Stimulated activated CD8-positive, alpha-beta memory T cell treated with anti-CD3 and anti-CD28 coated beads, Interleukin-12 subunit alpha, Interleukin-12 subunit beta, amount 100 ng/mL, for 1 hour (primary cell): ENCODE measurements at places on chromosomes 1 and 21.

GRCh38 chr1:115277276-115277675 lies 60.8 kb downstream of the NGF start:
- DNase-seq = no peak

- DNase-seq = no peak
Measured at GRCh38 chr1:204684571-204685235, 835 bp downstream of the LRRN2 start.

- no peak for DNase-seq
Measured at GRCh38 chr1:245915406-245915805, 591.7 kb downstream of the SMYD3 start.

- no peak for DNase-seq
Measured at GRCh38 chr1:87278825-87279535, 49.7 kb upstream of the LMO4 start.

- no peak for DNase-seq
Measured at GRCh38 chr21:23455676-23456075, 2151.6 kb downstream of the MRPL39 start.

- no peak for DNase-seq
Measured at GRCh38 chr1:80083892-80084291, 1077.4 kb upstream of the ADGRL4 start.

GRCh38 chr1:160410406-160411005 lies 10.1 kb downstream of the VANGL2 start:
- DNase-seq = no peak

DNA sequence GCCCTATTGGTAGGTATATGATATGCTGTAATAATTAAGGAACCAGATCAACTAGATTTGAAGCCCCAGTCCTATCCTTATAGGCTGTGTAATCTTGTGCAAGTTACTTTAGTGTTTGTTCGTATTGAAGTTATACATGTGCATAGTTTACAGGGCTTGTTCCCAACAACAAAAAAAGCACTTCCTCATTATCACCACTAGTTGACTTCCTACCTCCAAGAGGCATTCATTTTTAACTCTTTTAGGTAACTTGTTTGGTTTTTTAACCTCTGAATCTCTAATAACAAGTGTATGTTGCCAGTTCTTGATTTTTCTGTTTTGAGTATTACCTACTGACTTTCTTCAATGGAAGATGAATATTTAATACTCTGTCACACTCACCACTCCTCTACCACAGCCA lies 71.9 kb downstream of the ST3GAL3 start:
- DNase-seq = no peak

DNA sequence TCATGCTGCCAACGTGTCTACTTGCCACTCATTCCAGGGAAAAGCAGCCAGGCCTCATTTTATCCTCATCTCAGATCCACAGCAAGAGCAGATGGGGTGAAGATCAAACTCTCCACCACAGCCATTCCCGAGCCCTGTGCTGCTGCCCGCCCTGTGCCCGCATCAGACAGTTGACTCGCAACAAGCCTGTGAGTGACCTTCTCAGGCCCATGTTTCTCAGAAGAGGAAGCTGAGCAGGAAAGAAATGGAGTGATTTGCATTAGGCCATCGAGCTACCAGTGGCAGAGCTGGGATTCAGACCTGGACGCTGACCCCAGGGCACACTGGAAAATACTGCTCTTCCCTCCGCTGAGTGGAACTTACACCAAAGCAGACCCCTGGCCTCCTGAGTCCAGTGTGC lies 1.2 kb downstream of the CNR2 start:
- DNase-seq = no peak

DNA sequence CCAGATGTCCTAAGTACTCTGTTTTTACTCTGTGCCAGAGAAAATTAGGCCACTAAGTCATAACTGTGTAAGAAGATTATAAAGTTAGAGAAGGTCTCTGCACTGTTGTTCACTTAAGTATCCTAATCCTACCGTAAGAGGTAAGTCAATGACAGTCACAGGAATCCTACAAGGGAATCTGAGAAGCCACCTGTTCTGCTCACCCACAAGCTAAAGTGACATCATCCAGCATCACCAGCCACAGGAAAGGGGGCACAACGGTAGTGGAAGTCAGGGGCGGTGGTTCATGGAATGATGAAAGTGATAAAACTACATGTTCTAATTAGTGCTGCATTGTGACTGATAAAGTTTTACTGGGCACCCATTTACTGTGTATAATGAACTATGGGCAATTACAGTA lies 92.7 kb downstream of the PLD5 start:
- DNase-seq = no peak

DNA sequence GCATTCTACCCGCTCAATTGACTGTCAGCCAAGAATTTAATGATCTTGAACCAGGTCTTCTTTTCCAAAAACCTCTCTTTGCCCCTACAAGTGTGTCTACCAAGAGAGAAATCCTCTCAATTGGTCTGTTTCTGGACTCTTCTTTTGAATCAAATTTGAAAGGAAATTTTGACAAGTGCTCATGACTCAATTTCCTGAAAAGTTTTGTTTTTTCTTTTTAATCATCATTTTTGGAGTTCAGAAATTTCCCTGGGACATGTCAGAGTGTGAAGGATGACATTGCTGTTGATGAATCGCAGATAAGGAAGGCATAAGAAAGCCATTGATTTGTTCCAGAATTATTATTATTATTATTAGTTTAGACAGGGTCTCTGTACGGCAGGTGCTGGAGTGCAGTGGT lies 88.2 kb upstream of the AKT3 start:
- DNase-seq = no peak

DNA sequence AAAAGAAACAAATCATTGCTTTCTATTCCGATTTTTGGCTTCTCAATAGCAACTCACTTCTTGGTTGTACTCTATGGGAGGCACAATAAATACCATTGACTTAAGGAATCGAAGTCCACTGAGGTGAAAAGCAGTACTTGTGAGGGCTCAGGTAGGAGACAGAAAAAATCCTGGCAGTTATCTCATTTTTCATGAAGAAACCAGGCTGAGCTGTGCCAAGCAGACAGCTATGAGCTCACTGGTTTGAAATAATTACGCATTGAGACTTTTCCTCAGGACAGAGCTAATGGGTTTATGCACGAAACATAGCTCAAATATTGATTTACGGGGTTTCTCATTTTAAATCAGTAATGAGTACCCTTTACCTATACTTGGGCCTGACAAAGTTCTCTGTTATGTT lies 18.5 kb downstream of the COLGALT2 start:
- no peak for DNase-seq

DNA sequence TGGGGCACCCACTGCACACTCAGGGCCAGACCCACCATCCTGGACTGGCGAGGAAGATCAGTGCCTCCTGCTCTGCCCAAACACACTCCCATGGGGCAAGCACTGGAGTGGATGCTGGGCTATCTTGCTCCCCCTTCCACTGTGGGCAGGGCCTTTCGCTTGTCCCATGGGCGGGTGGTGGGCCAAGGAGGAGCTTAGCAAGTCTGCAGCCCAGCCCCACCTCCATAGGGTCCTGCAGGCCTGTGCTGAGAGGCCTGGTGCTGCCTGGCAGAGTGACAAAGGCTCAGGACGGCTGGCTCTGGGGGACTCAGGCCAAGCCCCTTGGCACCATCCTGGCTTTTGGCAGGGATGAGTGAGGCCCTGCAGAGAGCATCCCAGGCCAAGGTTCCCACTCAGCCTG lies 89.4 kb downstream of the PTPRU start:
- DNase-seq = no peak

DNA sequence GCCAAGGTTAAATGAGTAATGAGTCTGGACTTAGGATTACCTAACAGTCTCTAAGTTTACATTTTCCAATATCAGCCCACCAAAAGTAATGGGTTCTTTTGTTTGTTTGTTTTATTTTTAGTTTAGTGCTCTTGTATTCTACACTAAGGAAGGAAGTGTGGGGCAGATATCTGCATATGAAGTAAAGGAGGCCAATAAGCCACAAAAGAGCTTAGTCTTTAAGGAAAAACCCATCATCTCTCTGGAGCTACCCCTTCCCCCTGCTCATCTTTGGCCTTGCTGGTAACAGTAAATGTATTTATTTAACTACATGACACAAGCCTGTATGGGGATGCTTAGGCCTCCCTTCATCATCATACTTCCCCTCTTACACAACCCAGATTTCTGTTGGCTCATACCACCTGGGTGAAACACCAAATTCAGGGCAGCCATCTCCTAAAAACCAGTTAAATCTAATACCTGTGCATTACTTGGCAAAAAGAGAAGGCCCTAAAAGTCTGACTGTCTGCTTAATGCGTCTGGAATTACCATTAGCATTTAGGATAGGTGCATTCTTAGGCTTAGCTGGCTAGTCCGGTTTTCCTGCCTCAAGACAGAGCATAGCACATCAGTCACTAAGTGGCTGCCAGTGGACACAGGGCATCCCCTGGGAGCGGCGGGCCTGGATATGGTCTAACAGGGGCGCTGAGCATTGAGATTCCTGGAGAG lies 96.8 kb upstream of the ADGRL2 start:
- DNase-seq = no peak

- no peak for DNase-seq
Measured at GRCh38 chr1:201336711-201337450, 40.6 kb downstream of the TNNT2 start.

DNA sequence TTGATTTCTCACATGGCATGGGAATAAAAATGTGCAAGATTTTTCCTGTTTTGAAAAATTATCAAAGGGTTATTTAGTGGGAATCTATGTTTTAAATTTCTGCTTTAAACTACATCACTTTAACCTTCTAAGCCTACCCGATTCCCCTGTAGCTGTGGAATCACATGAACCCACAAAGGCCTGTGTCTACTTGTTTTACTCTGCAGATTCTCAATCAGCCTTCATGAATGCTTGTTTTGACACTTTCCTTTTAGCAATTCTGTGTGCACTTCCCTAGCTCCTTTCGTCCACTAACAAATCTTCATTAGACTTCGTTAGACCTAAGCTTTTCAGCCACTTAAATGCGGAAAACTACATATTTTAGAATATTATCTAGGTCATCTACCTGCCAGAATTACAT lies 56.0 kb upstream of the C1orf21 start:
- DNase-seq = no peak

- no peak for DNase-seq
Measured at GRCh38 chr1:179742717-179743678, at the start of gene FAM163A. Gene FAM163A (plus strand): TSS chr1:179743291. CDS start chr1:179813098, 69,807 bp downstream.

DNA sequence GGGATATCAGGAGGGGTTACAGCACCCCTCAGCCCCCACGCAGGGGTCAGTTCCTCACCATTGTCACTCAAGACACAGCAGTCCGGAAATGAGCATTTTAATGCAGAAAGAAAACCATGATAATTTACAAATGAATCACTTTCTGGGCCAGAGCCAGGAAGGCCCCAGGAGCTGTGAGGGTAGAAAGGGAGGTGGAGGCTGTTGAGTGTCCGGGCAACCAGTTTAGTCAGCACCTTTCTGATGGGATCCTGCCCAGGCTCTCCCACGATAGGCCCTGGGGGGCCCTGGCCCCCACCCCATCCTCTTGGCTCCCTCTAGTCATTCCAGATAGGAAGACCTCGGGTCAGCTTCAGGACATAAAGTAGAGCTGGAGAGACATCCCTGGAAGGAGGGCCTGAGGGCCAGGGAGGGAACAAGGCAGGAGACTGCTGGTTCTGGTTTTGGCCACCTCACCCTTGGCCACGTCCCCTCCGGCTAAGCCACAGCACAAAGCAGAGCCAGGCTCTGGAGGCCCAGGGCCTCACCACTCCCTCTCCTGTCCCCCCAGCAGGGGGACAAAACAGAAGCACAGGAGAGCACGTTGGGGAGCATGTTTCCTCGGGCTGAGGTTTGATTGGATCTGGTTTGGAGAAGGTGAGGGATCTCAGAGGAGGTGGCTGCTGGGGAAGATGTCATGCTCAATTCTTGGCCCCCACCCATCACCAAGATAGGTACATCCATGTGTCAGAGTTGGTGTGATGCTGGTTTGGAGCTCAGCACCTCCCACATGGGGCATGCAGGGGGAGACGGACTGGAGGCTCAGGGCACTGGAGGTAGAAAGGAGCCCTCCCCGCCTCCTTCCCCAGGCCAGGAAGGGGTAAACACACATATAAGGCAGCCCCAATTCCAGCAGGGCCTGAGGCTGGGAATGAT lies 20.6 kb downstream of the ETNK2 start:
- no peak for DNase-seq

DNA sequence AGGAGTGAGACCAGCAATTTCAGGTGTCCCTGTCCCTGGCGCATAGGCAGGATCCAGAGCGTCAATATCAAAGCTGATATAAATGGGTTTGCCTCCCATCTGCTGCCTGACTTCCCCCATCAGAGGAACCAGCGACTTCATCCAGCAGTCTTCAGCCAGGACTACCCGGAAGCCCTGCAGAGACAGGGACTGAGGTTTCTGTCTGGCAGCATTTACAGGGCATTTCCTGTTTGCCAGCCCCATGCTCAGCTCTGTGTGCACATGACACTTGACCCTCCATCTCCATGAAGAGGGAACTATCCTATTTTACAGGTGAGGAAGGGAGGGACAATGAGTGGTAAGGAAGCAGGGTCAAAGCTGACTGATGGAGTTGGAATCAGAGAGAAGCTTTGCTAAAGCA lies 7.2 kb downstream of the AGMAT start:
- no peak for DNase-seq

DNA sequence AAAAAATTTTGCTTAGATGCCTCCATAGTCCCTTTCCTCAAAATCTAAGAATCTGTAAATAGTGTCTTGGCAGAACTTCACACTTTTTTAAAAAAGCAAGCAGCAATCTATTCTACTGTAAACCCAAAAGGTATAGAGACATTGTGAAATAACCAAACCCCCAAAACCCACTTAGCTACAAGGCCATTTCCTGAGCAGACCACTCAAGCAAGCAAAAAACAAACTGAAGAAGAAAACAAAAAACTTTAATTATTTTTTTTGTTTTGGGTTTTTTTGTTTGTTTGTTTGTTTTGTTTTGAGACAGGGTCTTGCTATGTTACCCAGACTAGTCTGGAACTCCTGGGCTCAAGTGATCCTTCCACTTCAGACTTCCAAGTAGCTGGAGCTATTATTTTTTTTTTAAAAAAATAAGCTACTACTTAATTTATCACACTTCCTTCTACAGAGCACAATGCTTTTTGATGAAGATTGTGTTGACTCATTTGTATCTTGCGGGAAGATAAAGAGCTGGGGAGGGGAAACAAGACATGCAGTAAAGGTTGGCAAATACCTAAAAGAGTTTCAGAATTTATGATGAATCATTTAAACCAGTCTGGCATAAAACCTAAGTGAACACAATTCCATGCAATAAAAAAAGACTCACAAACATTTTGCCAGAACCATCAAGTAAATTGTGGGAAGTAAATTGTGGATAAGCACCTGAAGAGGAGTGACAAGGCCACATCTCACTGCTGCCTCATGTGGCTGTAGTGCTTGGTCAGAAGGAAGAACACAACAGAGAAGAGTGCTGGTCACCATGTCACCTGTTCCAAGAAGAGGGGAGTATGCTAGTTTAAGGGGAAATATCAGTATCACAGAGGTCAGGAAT lies 2.7 kb upstream of the PTPN22 start:
- DNase-seq = no peak

DNA sequence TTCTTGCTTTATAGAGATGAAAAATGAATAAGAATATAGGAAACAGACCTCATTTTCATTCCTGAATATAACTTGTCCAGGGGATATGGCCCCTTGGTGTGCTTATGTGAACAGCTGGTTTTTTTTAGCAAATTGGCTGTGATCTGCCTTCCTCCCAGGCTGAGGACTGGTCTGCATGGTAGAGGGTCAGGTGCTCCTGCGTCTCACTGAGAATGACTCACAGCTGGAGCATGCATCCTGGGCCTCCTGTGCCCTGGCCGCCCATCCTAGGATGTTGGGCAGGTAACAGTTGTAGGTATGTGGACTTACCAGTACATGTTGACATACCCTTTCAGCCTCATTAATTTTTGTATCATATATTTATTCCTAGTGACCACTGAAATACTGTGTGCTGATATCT lies 29.8 kb downstream of the AGT start:
- no peak for DNase-seq

GRCh38 chr1:10722803-10723202 lies 73.6 kb downstream of the CASZ1 start:
- no peak for DNase-seq
